HS-27A (cell line): ENCODE measurements at places on chromosomes 2 and 18.

GRCh38 chr18:8493141-8493540 is 116.1 kb upstream of the RAB12 start:
- no peak for DNase-seq

DNA sequence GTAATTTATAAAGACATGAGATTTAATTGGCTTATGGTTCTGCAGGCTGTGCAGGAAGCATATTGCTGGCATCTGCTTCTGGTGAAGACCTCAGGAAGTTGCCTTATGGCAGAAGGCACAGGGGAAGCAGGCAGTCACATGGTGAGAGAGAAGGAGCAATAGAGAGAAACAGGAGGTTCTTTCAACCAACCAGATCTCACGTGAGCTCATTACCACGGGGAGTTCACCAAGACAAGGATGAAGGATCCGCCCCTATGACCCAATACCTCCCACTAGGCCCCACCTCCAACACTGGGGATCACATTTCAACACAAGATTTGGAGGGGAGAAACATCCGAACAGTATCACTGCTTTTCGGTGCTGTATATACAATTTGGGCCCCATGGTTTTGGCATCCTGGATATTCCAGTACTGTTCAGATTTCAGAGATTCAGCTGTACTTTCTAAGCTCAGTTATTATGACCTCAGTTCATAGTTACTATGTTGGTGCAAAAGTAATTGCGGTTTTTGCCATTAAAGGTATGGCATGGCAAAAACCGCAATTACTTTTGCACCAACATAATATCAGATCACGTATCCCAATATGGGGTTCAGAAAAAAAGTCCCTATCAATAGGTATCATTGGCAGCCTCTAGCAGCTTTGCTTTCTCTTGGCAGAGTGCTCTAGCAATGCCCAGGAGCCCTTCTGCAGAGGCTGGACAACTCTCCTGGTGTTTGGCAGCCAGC is 189.6 kb upstream of the SIX3 start:
- DNase-seq: no peak

- DNase-seq: no peak
These were observed 277.6 kb upstream of the CXCR4 start for GRCh38 chr2:136395582-136395981.

DNA sequence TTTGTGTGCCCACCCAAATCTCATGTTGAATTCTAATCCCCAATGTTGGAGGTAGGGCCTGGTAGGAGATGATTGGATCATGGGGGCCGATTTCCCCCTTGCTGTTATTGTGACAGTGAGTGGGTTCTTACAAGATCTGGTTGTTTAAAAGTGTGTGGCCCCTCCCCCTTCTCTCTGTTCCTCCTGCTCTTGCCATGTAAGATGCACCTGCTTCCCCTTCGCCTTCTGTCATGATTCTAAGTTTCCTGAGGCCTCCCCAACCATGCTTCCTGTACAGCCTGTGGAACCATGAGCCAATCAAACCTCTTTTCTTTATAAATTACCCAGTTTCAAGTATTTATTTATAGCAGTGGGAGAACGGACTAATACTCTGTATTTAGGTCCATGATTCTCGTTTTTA is 588.1 kb downstream of the DCDC2C start:
- DNase-seq: no peak

- no peak for DNase-seq
These were observed 117.7 kb downstream of the B3GNT2 start for GRCh38 chr2:62313449-62314227.

DNA sequence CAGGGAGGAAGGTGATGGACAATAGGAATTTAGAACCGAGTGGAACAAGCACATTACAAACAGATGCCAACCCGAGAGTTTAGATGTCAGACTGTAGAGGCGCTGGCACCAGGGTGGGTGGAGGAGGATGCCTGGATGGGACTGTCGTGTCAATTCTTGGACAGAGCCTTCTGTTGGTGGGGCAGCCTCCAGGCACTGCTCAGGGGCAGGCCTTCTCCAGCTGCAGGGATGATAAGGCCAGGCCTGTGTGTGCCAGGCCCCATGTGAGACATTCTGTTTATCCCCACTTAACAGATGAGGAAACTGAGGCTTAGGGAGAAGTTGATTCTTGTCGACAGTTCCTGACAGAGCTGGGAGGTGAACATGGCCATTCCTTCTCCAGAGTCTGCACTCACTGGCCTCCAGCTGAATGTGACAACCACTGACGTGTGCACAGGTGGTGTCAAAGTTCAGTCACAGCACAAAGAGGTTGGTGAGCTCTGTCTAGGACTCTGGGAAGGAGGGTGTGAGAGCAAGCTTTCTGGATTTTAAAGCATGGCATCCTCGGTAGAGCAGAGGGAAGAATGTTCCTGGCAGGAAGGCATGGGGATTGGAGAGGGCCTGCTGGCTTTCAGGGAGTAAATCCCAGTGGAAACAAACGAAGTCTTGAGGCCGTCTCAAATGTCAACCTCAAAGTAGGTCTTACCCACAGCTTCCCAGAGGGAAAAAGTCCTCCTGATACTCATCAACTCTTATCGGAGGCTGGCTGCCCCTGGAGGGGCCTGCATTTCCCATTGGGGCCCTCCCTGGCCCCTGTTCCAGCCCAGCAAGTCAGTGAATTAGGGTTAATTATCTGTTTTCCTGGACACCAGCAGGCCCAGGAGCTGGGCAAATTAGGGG is 52.4 kb downstream of the GLI2 start:
- no peak for DNase-seq
